MV-4-11 (cell line): ENCODE measurements at places on chromosomes 16 and 17.

- no peak for DNase-seq
Observed at GRCh38 chr17:9258115-9259015, 237.1 kb downstream of the NTN1 start.

GRCh38 chr16:84339311-84339710 is 29.0 kb upstream of the ATP2C2 start:
- no peak for DNase-seq

GRCh38 chr17:34378664-34379101 is 15.7 kb upstream of the CCL1 start:
- DNase-seq, result peak; percentile 80

- DNase-seq, result peak; percentile 97
Observed at GRCh38 chr17:20063665-20064648, 54.8 kb downstream of the SPECC1 start.

DNA sequence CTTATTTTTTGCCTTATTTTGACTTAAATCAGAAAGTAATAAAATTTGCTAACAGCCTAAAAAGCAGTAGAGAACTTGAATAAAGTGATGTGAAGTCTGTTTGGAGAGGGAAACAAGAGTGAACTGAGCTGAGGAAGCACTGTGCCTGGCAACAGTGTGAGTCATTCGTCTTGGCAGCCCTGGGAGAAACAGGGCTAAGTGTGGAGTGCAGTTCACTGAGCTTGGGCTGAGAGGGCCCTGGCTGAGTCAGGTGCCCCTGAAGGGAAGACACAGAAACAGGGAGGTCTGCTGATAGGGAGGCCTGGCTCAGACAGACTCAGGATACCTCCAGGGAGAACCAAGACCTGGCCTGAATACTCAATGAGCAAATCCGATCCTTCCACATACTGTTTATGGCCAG is 132.1 kb downstream of the HS3ST4 start:
- DNase-seq, result peak; percentile 5

DNA sequence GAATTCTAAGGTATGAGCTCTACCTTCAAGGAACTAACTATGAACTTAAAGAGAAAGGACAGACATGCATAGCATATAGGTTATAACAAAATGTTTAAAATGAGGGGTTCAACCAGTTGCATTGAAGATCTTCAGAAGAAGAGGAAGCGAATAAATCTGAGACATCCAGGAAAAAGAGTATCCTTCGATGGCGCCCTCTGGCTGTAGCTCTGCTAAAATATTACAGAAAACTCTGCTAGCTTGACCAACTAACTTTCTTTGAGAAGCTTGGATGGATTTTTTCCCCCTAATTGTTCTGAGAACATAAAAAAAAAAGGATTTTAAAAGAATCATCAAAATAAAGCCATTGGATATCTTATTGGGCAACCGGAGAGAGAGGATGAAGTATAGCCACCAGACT is 659.9 kb upstream of the SOX9 start:
- peak; percentile 40 for DNase-seq

DNA sequence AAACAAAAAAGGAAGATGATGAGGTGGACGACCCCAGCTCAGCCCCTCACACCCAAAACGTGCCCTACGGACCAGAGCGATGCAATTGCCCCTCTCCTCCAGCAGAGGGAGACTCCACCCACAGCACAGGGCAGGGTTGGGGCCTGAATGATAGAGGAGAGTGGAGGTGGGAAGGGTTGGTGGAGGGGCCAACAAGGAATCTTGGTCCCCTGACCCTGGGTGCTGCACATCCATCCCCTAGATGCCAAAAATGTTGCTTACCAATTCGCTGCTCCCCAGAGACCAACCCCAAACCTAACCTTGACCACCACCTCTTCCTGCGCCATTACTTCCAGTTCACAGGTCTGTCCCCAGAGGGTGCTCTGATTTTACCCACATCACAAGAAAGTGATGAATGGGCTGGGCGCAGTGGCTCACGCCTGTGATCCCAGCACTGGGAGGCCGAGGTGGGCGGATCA is 12.9 kb downstream of the P2RX5 start:
- peak; percentile 46 for DNase-seq

GRCh38 chr16:57867000-57867561 is 64.8 kb upstream of the KIFC3 start:
- DNase-seq, result no peak

DNA sequence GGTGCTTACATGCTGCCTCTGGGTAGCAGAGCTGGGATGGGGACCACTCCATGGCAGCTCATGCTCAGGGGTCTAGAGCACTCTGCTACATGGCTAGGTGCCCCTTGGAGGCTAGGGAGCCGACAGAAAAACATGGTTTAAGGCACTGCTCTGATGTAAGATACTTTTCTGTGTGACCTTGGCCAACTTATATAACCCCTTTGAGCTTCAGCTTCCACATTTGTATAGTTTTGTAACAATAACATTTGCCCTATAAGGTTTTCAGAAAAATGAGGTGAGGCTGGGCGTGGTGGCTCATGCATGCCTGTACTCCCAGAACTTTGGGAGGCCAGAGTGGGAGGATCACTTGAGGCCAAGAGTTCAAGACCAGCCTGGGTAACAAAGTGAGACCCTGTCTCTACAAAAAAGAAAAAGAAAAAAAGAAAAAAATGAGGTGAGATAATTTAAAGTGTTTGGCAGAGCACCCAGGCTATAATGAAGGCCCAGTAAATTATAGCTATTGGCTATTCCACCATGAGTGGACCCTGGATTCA is 3.2 kb downstream of the CES4A start:
- DNase-seq, result no peak

- DNase-seq, result no peak
Observed at GRCh38 chr17:7217113-7217987, 2.3 kb downstream of the DLG4 start.

- DNase-seq, result peak; percentile 58
Observed at GRCh38 chr16:81718637-81719036, 60.5 kb upstream of the PLCG2 start.

- no peak for DNase-seq
Observed at GRCh38 chr17:79937391-79938335, 98.0 kb downstream of the TBC1D16 start.

GRCh38 chr17:61448042-61448441 is 4.2 kb upstream of the TBX4 start:
- DNase-seq, result no peak

DNA sequence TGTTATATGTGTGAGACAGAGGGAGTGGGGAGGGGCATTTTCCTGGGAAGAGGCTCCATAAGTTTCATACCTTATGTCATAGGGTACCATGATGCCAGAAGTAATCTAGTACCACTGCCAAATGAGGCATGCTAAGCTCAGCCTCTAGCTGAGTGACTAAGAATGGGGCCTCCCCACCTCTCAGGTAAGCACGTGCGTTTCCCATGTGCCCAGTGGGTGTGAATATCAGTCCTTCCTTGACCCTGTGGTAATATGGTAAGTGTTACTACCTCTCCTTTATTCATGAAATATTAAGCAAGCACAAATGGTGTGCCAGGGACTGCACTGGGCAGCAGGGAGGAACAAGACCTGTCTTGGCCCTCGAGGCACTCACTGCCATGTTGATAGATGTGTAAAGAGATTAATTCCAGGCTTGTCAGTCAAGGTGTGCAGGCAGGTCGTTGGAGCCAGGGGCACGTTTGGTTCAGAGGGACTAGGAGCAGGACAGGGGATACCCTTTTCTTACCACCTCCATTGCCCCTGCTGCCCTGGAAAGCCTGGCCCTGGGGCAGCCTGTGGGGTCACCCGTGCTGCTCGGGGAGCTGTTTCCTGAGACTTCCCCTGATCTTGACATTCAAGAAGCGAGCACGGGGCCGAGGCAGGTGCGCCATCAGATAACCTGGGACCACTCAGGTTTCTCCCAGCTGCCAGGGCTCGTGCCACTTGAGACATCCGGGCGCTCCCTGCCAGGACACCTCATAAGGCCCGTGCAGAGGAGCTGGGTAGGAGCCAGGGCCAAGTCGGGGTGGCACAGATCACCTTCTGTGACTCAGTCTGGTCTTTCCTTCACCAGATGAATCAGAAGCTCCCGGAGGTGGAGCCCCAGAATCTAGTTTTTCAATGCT is 8.8 kb downstream of the RSAD1 start:
- DNase-seq, result no peak

- DNase-seq, result peak; percentile 68
Observed at GRCh38 chr17:63919311-63919723, 678 bp upstream of the GH1 start.

GRCh38 chr16:88665148-88665547 is 2.3 kb upstream of the MVD start:
- no peak for DNase-seq

- DNase-seq, result no peak
Observed at GRCh38 chr16:13155780-13156179, 254.4 kb downstream of the SHISA9 start.

- no peak for DNase-seq
Observed at GRCh38 chr17:46978489-46979146, 435 bp downstream of the RPRML start.

- DNase-seq, result no peak
Observed at GRCh38 chr16:12811441-12812383, 8.0 kb upstream of the CPPED1 start.
